HFFc6 (cell line): ENCODE measurements at places on chromosomes 16 and 17. TPM values are rescaled to one million over a fixed set of nuclear protein-coding genes. Genes with fewer than 3 reads are reported as not detected.

- peaks cover 17% of the 10 kb centered on the region for H3K36me3 ChIP-seq
- H3K4me1 ChIP-seq = peaks cover 16% of the 10 kb centered on the region
- DNase-seq = peak; percentile 78
Measured at GRCh38 chr16:89155184-89155679, 16.3 kb upstream of the CDH15 start.

DNA sequence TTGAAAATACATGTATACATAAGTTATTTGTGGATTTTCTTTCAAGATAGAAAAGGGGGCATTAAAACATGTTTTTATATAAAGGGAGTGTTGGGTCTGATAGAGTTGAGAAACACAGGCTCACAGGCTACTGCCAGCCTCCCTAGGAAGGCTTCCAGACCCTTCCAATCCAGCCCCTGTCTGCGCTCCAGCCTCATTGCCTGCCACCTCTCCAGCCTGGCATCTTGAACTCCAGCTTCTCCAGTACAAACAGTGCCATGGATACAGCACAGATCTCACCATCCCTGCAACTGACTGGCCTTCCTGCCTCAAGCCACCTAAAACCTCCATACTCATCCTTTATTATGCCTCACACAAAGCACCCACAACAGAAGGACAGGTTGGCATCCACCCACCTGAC lies 40.7 kb downstream of the CCDC182 start:
- H3K4me3 ChIP-seq = no peak overlapping the region
- H3K36me3 ChIP-seq = no peaks in the 10 kb centered on the region

The NACA2 gene
- not detected in 3 replicates for total RNA-seq

The SLC13A5 gene
- total RNA-seq = not detected in 3 replicates

The C1QTNF8 gene
- total RNA-seq = not detected in 3 replicates

GRCh38 chr16:35339337-35339736 lies 1879.9 kb downstream of the TP53TG3F start:
- H3K27ac ChIP-seq = no peak overlapping the region
- no peaks in the 10 kb centered on the region for H3K36me3 ChIP-seq
- H3K4me1 ChIP-seq = no peaks in the 10 kb centered on the region
- no peak for DNase-seq
- H3K4me3 ChIP-seq = no peak overlapping the region
- no peaks in the 10 kb centered on the region for H3K27me3 ChIP-seq

DNA sequence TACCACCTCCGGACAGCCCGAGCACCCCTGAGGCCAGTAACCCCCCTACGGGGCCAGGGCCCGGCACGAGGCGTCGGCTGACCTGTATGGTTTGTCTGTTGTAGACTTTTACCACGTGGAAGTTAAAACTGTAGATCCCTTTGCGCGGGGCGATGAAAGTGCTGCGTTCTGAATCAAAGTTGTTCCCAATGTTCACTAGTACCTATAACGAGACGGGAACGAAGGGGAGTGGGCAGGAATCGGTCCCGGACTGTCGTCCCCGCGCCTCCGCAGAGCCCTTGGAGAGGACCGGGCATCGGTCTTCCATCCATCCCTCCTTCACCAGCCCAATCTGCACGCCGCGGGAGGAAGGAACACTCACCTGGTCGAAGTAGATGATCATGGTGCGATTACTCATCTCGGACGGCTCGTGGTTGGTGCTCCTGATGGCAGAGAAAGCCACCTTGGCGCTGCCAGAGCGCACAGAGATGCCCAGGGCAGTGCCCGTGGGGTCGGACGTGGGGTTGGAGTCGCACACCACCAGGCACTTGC lies 732 bp downstream of the CBLN1 start:
- no peak overlapping the region for H3K4me3 ChIP-seq
- peaks cover 3% of the 10 kb centered on the region; the same call in 1 of the 2 replicates for H3K36me3 ChIP-seq
- H3K27ac ChIP-seq = no peak overlapping the region
